ENCODE measurements at places on chromosomes 5 and 9. TPM values are rescaled to one million over a fixed set of nuclear protein-coding genes. Genes with fewer than 3 reads are reported as not detected.

- DNase-seq: no peak
Observed at GRCh38 chr5:160167624-160168165, 48.4 kb upstream of the PWWP2A start.

- DNase-seq: no peak
Observed at GRCh38 chr5:42598311-42598710, 158.3 kb upstream of the CCDC152 start.

FEM1C gene
- 8.6 TPM for total RNA-seq

SAXO1 gene
- under 0.01 TPM for total RNA-seq

PCDHGA6 gene
- total RNA-seq: 1.5 TPM
